NCI-H526 (cell line): ENCODE measurements at places on chromosomes 3 and 15.
A peak's percentile ranks its signal among the peaks of the same experiment; 100 is the strongest.

GRCh38 chr15:60204131-60204885, 193.5 kb downstream of the ANXA2 start:
- no peak for DNase-seq

DNA sequence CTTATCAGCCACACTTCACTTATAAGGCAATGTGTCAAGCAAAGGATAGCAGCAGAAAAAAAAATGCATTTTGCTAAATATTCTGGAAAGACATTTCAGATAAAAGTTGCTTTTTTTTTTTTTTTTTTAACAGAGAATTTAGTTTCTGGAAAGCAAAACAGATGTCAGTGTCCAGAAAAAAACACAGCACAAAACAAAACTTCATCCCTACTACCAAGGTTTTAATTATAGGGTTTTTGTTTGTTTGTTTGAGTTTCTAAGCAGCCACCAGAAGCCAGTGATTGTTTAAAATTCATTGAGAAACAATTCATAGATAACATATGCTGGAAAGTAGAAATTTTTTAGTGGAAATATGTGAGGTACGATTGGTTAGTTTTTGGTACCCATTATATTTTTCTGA, 1202.7 kb downstream of the OTOL1 start:
- DNase-seq: no peak

DNA sequence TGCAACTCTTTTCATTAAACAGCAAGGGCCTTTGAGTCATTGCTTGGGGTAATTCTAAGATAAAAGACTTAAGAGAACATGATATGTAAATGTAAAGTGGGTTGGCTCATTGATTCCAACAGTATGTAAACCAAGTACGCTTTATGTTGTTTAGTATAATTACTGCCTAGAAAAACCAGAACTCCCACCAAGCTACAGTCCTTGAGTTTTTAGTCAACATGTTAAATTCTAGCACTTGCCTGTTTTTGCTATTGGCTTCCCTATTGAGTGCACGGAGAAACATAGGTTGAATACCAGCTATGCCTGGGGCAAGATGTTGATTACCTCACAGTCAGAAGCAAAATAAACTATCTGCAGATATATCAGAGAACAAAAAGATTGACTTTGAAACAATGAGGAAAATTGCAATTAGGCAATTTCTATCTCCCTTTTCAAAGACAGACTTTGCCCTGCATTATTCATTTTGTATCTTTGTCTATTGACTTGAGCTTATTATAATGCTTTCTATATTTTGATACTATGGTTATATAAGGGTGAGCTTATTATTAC, 179.3 kb downstream of the ZPLD1 start:
- no peak for DNase-seq

DNA sequence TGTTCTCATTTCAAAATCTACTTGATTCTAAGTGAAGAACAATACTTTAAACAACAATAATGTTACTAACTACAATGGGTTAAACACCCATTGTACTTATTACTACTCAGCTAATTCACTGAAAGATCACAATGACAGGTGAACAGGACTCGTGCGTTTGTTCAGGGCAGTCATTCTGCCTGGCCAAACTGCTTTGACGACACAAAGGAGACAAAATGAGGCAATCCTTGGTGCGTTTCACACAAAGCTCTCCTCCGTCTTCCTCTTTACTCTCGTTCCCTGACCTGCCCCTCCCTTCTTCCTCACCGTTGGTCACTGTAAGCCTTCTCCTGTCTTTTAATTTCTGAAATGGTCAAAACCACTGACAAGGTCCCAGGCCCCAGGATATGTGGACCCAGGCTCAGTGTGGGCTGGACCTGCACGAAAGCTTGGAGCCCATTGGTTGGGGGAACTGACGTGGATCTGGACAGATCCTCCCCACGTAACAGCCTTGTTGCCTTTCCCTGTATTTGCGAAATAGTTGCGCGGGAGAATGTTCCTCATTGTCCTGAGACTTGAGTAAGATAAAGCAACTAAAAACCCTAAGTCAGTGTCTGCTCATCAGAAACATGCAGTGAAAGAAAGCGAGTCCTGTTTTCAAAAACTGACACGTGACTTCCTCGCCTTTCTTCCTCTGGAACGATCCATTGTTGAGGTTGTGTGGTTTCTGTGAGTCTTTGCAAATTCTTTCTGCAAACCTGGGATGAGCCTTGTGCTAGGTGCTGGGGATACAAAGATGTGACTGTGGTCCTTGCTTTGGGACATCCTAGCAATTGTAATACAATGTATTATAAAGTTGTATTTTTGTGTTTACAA, 147.1 kb upstream of the RGMA start:
- no peak for DNase-seq

DNA sequence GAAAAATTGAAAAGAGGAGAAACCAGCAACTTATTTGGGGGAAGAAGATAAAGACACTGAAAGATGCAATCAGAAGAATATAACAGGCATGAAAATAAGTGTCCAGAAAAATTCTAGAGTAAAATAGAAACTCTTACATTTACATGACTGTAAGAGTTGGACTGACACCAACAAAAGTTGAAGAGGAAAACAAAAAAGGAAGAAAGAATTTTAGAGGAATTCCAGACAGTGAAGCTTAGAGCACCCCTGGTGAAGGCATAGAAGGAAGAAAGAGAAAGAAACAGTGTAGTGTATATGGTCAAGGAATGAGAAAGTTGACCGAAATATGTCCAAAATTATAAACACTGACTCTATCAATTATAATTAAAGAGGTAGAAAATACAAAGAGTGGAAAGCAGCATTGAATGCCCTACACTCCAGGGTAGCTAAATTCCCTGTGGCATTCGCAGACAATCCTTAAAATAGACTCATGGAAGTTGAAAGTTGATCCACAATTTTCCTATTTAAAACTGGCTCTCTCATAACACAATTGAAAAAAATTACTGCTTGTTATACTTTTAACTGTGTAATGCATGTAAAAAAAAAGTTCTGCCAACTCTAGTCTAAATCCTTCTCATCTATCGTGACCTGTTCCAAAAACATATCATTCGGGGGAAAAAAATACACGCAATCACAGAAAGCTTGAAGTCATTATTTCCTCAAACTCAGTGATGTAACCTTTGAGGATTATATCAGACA, 102.6 kb upstream of the ABI3BP start:
- no peak for DNase-seq

DNA sequence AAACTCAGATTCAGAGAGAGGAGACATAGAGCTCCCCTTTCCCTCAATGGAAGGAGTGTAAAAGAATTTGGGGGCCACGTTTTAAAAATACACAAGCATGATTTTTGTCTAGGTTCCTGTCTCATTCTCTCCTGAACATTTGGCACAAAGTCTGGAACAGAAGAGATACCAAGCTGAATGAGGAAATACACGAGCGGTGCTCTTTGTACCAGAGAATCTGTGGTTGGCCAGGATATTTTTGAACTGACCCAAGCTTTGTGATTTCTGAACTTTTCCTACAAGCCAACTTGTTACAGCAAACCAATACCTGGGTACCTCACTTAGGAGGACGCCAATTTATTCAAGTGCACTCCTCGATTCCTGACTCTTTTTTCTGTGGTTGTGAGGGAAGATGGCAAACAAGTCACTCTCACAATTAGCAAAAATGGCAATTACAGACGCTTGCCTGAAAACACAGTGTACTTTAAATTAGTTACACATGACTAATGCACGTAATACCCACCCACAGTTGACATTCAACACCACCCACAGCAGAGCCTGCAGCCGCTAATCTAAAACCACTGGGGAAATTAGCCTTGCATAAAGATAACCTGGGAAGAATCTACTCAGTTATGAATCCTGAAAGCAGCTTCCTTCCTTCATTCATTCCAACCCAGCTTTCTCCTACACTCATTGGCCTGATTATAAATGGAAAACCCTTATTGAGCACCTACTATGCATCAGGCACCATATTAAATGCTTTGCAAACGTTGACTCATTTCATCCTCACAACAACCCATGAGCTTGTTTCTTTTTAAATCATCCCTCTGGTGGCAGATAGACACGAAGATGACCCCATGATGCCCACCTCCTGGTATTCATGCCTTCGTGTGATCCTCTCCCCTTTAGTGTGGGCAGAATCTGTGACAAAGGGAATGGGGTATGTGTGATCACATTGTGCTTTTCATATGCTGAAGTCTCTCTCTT, 293.5 kb downstream of the KBTBD8 start:
- no peak for DNase-seq

DNA sequence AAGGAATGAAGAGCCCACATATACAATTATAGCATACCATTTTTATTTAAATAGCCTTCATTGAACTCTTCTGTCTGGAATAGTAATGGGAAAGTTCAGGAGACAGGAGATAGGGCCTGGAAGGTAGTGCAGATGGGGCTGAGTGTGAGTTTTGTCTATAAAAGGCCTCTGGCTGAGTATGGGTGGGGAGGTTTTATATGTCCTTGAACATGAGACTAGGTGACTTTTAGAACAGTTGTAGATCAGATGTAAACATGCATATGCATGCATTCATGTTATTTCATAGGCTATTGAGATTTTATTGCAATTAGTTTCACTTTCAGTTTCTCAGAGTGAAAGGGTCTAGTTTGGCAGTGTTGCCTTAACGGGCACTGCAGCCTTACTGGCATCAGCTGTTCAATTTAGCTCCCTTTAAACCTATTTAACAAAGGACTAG, 27.1 kb downstream of the CGGBP1 start:
- no peak for DNase-seq

GRCh38 chr15:101167411-101167752, 84.5 kb downstream of the CHSY1 start:
- DNase-seq: no peak

- DNase-seq: no peak
Observed at GRCh38 chr3:155727836-155728235, 17.0 kb downstream of the PLCH1 start.

GRCh38 chr3:170632780-170633179, 46.9 kb upstream of the SLC7A14 start:
- DNase-seq: no peak

DNA sequence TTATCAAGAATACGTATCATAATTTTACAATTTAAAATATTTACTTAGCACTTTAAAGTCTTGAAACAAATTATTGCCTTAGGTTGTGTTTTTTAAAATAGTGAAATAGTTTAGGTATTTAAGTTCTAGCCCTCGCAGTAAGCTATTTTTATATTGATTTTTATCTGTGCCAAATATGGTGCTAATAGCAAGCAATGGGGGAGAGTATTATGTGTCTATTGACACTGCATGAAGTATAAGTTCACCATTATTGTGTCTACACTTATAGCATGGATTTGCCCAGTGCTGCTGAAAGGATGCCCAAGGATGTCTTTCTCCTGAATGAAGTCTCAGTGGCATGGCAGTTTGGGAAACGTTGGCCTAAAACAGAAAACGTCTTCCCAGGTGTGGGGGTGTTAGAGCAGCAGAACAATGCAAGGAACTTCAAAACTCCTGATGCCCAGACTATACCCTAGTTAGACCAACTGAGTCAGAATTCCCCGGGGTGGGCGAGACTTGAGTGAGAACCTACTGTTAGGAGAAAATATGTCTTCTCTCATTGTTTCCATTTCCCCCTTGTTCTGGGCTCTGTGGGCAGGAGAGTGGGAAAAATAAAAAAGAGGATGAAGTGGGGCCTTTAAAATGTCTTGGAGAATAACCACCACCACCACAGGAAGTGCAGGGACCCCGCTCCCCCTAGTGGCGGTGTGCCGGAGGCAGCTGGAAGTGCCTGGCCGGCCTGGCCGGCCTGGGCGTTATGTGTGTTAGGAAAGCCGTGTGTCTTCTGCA, 104.2 kb upstream of the SLC7A14 start:
- peak; percentile 82 for DNase-seq

- DNase-seq: no peak
Observed at GRCh38 chr15:20345401-20345958, 196.1 kb downstream of the GOLGA6L6 start.

DNA sequence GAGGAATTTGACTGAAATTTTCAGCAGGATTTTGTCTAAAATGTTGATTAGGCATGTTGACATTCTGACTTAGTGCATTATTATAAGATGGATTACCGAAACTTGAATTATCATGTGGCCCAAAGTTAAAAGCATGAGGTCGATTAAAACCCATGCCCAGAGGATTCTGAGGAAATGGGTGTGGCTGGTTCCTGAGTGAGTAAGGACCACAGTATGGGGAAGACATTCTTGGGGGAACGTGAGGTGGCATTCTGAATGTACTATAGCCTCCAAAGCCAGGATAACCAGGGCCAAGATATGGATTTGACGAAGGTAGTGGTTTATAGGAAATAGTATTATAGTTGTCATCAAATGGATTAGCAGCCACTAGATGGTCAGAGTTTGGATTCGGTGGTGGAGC, 38.7 kb upstream of the DNAAF4 start:
- DNase-seq: no peak

- DNase-seq: no peak
Observed at GRCh38 chr3:117611211-117611610, 901.6 kb downstream of the TUSC7 start.

DNA sequence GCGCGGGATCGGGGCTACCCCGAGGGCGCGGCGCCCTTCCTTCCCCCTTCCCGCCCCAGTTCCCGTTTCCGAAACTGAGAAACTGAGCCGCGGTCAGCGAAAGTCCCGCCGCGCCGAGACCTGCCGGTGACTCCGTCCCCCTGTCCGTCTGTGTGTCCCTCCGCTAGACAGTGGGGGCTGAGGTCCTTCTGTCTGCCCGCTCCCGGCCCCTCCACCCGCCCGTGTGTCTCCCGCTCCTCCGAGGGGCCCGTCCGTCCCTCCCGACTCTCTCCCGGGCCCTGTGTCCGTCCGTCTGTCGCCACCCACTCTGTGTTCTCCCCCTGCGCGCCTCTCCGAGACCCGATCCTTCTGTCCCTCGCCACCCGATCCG, 426 bp downstream of the PRKCD start:
- DNase-seq: no peak

- DNase-seq: no peak
Observed at GRCh38 chr15:80484333-80484864, 80.2 kb downstream of the ARNT2 start.

GRCh38 chr15:80890341-80891005, 99.1 kb downstream of the MESD start:
- DNase-seq: no peak

DNA sequence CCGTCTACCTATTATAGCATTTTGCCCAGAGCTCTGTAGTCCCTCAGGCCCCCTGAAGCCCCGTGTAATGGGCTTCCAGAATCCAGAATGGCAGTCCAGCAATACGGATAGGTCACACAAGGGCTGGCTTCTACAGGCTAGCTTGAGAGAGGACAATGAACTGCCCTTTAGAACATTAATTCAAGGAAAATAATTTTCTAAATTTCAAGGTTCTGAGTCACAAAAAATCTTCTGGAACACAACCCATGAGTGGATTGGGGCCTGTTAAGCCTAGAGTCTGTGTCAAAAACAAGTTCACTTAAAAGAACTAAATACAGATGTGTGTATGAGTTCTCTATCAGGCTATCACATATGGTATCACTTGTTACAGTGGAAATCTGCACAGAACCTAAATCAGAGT, 28.8 kb downstream of the DCP1A start:
- DNase-seq: no peak

DNA sequence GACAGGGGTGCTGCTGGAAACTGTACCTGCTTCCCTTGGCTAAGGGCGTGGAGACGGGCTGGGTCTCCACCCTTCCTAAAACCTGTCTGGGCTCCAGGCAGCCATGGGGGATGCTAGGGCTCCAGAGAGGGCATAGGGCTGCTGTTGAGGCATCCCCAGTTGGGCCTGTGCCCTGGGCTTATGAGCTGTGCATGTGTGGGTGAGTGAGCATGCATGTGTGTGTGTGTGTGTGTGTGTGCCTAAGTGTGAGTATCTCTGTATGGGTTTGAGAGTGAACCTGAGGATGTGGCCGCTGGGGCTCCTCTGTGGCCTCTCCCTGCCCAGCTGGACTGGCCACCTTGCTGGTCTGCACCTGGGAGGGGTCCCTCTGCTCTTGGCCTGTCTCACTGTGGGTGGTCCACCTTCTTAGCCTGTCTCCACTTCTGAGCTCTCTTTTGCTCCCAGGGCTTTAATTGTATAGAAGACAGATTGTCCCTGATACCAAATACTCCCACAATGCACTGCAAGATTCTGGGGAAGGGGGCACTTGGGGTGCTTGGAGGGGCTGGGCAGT, 11.9 kb upstream of the TMEM115 start:
- no peak for DNase-seq
